ENCODE measurements at places on chromosomes 1 and 21. TPM values are rescaled to one million over a fixed set of nuclear protein-coding genes. Genes with fewer than 3 reads are reported as not detected.

DNA sequence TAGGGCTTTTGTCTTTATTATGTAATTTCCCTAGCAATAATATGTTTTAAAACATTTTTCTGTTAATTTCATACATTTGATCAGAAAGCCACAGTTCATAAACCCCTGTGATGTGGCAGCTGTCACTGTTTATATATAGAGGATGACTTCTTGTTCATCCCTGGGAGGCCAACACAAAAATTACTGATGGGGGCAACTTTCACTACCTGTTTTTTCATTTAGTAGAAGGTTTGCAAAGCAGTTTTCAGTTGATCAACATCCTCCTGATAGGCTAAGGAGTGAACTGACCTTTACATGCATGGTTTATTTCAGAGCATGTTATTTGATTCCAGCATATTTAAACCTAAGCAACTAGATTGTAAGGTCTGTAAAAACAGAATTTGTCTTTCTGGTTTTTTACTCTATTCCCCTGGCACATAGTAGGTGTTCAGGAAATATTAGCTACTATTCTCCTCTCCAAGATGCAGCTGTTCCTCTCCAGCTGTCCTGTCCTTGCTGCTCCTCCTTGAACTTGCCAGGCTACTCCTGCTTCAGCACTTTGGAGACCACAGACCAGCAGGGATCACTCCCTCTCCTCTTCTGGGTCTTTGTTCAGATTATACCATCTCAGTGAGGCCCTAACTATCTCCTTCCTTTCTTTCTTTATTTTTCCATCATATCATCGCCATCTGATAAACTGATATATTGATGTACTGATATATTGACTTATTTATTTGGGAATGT is 54.7 kb downstream of the ROR1 start:
- DNase-seq, result no peak

DNA sequence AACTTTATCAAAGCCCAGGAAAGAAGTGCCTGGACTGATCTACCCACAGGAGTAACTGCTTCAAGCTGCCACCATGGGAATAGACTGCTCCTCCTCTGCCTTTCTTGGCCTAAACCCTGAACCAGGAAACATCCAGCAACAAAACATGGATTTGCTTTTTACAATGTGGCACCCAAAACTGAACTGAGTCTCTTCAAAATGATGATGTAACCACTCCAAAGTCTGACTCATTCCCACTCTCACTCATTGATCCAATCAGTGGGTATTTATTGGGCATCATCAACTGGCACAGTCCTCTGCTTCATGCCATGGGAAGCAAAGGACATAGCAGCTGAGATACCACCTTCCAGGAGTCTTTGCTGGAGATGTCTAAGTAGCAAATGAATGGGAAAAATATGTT is 23.5 kb downstream of the CYP4A22 start:
- no peak for DNase-seq

KIF14 gene
- 22.0 TPM for total RNA-seq

- no peak for DNase-seq
Observed at GRCh38 chr1:40044110-40044509, 3.6 kb downstream of the CAP1 start.

DNA sequence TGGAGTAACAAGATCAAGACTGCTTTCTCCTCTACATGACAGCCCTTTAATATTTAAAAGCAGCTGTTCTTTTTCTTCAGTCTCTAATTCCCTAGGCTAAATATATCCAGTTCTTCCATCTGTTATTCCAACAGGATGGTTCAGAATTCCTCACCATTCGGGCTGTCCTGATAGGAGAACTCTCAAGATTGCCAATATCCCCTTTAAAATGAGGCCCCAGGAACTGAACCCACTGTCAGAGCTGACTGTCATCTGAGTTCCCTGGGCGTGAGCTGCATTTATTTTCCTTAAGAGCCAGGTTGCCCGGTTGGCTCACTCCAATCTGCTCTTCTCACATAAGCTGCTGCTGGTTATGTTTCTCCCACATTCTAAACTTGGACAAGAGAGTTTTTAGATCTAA is 177.6 kb downstream of the MIS18A start:
- DNase-seq, result no peak

DNA sequence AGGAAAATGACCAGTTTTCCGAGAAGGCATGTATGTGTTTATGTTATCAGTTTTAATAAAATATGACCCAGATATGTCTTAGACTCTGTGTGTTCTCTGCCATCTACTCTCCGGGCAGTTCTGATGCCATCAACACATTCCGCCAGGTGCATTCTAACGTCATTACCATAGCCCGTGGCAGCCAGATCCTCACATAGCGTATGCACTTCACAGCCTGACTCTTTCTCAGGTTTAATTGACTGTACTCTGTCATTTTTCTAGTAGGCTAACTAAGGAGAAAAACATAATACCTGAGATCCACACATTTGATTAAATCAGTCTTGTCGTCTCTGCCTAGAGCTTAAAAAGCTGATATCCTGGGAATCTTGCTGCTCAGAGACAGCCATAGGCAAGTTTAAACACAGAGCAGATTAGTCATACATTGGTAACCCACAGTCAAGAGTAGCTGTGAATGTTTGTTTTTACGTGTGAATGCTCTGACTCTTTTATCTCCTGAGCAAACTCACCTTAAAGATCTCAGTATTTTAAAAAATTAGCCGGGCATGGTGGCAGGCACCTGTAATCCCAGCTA is 175.9 kb downstream of the GREM2 start:
- no peak for DNase-seq

DNA sequence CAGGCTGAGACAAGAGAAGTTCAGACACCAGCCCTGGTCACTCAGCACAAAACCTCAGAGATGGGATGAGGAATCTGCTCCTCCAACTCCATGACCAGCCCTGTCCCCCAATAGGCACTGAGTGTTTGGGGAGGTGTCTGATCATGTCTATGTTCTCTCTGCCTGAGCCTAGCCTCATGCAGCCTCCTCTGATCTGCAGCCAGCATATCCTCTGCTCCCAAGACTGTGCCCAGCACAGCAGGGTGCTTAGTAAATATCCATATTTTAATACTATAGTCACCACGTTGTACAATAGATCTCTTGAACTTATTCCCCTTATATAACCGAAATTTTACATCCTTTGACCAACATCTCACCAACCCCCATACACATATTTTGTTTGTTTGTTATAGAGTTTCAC is 202.9 kb downstream of the MATN1 start:
- no peak for DNase-seq

DNA sequence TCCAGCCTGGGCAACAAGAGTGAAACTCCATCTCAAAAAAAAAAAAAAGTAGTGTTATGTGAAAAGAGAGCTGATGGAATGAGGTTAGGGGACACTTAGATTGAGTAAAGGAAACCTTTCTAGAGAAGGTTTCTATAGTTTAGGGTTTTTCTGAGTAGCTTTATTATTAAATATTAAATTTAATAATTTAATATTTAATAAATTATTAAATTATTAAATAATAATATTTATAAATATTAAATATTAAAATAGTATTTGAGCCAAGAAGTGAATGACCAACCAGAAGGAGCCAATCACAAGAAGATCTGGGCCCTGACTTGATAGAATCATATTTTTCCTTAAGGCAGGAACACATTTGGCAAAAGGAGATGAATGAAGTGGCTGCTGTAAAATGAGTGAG is 50.7 kb downstream of the ALG6 start:
- no peak for DNase-seq

GRCh38 chr1:205032508-205032907 is 10.5 kb upstream of the CNTN2 start:
- no peak for DNase-seq

LCE2C gene
- not detected for total RNA-seq

Data from neural crest cell (in vitro differentiated cells).